ENCODE measurements at places on chromosomes 2 and 18. TPM values are rescaled to one million over a fixed set of nuclear protein-coding genes. Genes with fewer than 3 reads are reported as not detected.

The RTP5 gene
- total RNA-seq = not detected

The SAG gene
- 0.09 TPM for total RNA-seq

The DCDC2C gene
- total RNA-seq = not detected

The RNF149 gene
- 100 TPM for total RNA-seq

The HOXD8 gene
- not detected for total RNA-seq

DNA sequence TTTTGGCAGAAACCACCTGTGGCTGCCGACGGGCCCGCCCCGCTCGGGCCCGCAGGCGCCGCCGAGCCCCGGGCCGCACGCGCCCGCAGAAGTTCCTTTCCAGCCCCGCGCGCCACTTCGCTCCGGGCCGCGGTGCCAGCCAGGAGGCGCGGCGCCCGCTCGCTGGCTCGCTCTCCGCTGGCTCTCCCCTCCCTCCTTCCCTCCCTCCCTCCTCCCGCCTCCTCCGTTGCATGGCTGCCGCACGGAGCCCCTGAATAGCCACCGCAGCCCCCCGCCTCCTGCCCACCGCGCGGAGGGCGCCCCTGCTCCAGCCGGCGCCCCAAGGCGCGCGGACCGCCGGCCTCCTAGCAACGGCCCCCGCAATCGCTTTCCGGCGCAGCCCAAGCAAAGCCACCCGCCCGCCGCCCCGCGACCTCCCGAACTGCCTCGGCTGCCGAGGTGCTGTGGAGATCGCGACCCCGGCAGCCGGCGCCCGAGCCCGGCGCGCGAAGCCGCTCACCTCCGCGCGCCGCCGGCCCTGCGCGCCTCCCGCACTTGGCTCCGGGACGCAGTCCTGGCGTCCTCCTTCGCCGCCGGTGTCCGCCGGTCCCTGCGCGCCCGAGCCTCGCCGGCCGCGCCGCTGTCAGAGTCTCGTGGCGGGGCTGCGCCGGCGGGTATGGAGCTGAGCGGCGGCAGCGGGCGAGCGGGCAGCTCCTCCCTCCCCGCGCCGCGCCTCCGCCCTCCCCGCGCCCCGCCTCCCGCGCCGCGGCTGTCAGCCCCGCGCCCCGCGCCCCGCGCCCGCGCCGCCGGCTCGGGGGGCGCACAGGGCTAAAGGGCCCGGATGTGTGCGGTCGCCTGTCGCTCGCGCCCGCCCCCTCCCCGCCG lies at the start of gene ZBTB7C:
TSS of gene ZBTB7C (minus strand) at position 657 of the 864 bp plus-strand sequence.
- no peak for DNase-seq
- peaks cover 76% of the 10 kb centered on the region for H3K27me3 ChIP-seq
- peaks cover 16% of the 10 kb centered on the region for H3K4me1 ChIP-seq
- H3K27ac ChIP-seq = no peak within 1 kb of the TSS
- peaks cover 3% of the 10 kb centered on the region for H3K36me3 ChIP-seq

GRCh38 chr18:54871231-54871630 lies 43.0 kb downstream of the RAB27B start:
- no peak for DNase-seq
- peaks cover 2% of the 10 kb centered on the region for H3K27me3 ChIP-seq
- no peaks in the 10 kb centered on the region for H3K36me3 ChIP-seq
- no peak overlapping the region for H3K27ac ChIP-seq
- no peak overlapping the region for H3K4me3 ChIP-seq

GRCh38 chr18:7877609-7878008 lies 310.5 kb downstream of the PTPRM start:
- no peaks in the 10 kb centered on the region for H3K36me3 ChIP-seq
- H3K4me1 ChIP-seq = no peaks in the 10 kb centered on the region
- DNase-seq = no peak
- H3K4me3 ChIP-seq = no peak overlapping the region

GRCh38 chr2:19900931-19901441 lies 797 bp downstream of the TTC32 start:
- H3K27ac ChIP-seq = peak overlapping the region; percentile 95
- peaks cover 46% of the 10 kb centered on the region for H3K4me1 ChIP-seq
- H3K36me3 ChIP-seq = peaks cover 28% of the 10 kb centered on the region
- H3K27me3 ChIP-seq = peaks cover 9% of the 10 kb centered on the region

GRCh38 chr2:39664888-39665591 lies 677 bp upstream of the TMEM178A start:
- no peaks in the 10 kb centered on the region for H3K36me3 ChIP-seq
- H3K4me1 ChIP-seq = peaks cover 7% of the 10 kb centered on the region
- H3K27ac ChIP-seq = no peak overlapping the region
- no peak for DNase-seq
- no peak overlapping the region for H3K4me3 ChIP-seq

- peaks cover 4% of the 10 kb centered on the region for H3K27me3 ChIP-seq
- H3K4me1 ChIP-seq = peaks cover 7% of the 10 kb centered on the region
- no peaks in the 10 kb centered on the region for H3K36me3 ChIP-seq
- H3K27ac ChIP-seq = no peak overlapping the region
Observed at GRCh38 chr18:10015941-10016819, 102.4 kb downstream of the VAPA start.

DNA sequence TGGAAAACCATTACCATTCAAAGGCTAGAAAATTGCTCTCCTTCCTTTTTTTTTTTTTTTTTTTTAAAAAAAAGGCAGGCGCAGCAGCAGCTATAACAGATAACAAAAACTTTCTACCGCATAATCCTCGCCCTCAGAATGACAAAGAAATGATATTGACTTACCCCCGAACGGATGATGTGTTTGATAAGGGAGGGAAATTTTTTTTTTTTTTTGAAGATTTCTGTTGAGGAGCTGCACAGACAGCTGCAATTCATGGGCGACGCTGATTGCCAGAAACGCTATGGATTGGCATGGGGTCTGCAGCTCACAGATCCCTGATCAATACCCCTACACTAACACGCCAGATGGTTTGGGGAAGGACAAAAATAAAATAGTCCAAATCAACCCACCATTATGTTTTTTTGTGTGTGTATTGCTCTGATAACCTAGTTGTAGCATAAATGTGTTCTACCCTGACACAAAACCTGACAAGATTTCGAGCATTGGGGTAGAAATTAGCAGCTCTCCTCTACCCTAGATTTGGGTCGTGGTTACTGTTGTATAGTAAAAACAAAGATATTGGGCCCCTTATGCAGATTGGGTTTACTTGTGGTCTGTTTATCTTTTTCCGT lies 3.6 kb upstream of the ONECUT2 start:
- no peak overlapping the region for H3K27ac ChIP-seq
- no peak overlapping the region for H3K4me3 ChIP-seq
- peaks cover 10% of the 10 kb centered on the region for H3K36me3 ChIP-seq
- peaks cover 82% of the 10 kb centered on the region for H3K27me3 ChIP-seq
- peaks cover 5% of the 10 kb centered on the region for H3K4me1 ChIP-seq

DNA sequence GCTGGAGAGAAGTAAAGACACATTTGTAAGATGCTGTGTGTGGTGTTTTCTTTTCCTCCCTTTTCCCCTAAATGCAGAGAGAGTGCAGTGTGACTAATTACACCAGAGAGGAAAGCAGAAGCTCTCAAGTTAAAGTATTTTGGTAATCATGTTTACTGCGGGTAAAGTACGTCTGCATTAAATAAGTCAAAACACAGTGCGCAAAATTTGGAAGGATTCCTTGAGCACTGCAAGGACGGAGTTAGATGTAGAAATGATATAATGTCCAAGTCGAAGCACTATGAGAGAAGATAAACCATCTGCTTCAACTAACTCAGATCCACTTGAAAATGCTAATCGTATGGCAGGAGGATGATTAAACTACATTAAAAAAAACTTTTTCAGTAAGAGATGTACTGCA lies 766.5 kb downstream of the RNF144A start:
- H3K27me3 ChIP-seq = no peaks in the 10 kb centered on the region
- no peak overlapping the region for H3K4me3 ChIP-seq
- H3K36me3 ChIP-seq = peaks cover 22% of the 10 kb centered on the region
- DNase-seq = no peak
- H3K4me1 ChIP-seq = peaks cover 22% of the 10 kb centered on the region

DNA sequence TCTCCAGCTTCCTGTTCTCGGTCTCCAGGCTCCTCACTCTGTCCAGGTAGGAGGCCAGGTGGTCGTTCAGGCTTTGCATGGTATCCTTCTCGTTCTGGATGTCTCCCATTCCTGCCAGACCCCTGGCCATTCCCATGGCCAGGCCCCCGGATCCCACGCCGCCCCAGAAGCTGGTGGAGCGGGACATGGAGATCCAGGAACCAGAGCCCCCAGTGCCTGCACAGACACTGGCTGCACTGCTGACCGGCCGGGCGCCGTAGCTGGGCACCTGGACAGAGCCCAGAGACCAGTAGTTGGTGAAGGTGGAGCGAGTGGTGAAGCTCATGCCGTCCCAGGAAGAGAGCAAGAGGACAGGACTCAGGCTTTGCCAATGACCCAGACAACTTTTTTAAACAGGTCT lies 129.1 kb upstream of the WDR75 start:
- no peak overlapping the region for H3K27ac ChIP-seq
- H3K4me1 ChIP-seq = no peaks in the 10 kb centered on the region
- DNase-seq = no peak
- H3K36me3 ChIP-seq = no peaks in the 10 kb centered on the region

GRCh38 chr2:223549215-223549614 lies 52.9 kb downstream of the SCG2 start:
- DNase-seq = no peak
- H3K36me3 ChIP-seq = no peaks in the 10 kb centered on the region
- H3K4me3 ChIP-seq = no peak overlapping the region
- H3K4me1 ChIP-seq = no peaks in the 10 kb centered on the region
- no peaks in the 10 kb centered on the region for H3K27me3 ChIP-seq
- no peak overlapping the region for H3K27ac ChIP-seq

DNA sequence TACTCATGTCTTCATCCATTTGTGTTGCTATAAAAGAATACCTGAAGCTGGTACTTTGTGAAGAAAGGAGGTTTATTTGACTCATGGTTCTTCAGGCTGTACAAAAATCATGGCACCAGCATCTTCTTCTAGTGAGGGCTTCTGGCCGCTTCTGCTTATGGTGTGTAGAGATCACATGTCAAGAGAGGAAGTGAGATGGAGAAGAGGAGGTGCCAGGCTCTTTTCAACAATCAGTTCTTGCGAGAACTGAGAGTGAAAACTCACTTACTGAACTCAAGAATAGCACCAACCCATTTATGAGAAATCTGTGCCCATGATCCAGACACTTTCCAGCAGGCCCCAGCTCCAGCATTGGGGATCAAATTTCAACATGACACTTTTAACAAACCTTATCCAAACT lies 30.0 kb upstream of the BARD1 start:
- H3K36me3 ChIP-seq = no peaks in the 10 kb centered on the region
- no peak overlapping the region for H3K27ac ChIP-seq
- H3K27me3 ChIP-seq = no peaks in the 10 kb centered on the region
- DNase-seq = no peak
- no peaks in the 10 kb centered on the region for H3K4me1 ChIP-seq

DNA sequence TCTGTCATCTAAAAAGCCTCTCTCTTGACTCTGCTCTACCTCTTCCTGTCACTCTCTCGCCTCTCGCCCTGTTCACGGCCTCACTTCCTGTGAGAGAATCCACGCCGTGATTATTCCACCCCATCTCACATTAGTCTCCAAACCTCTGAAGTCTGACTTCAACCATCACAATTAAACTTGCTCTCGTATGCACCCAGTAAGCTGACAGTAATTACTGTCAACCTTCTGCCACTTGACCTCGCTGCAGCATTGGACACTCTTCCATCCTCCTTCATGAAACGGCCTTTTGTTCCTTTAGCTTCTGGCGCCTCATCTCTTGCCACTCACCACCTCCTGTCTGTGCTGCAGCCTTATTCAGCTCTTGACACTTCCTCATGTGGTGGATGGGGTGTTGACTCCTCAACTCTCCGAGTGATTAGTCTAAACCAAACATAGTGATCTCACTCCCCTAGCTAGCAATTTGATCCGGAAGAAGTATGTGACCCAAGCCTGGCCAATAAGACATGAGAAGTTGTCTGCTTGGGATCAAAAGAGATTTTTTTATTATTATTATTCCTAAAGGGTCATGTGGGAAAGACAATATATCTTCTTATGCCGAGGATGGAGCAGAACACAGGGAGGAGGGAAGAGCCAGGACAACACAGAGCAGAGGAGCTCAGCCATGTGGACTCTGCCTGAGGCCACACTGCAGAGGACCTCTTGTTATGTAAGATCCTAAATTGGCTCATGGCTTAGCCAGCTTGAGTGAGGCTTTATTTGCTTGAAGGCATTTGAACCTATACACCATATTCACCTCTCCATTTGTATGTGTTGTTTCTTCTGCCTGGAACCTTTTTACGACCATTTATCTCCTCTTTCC lies 38.4 kb upstream of the MYO1B start:
- H3K27me3 ChIP-seq = no peaks in the 10 kb centered on the region
- H3K27ac ChIP-seq = peak overlapping the region; percentile 92
- H3K4me3 ChIP-seq = peak overlapping the region; percentile 65
- H3K36me3 ChIP-seq = peaks cover 16% of the 10 kb centered on the region

- no peaks in the 10 kb centered on the region for H3K27me3 ChIP-seq
- no peak for DNase-seq
- no peak overlapping the region for H3K4me3 ChIP-seq
- no peaks in the 10 kb centered on the region for H3K4me1 ChIP-seq
- H3K27ac ChIP-seq = no peak overlapping the region
- no peaks in the 10 kb centered on the region for H3K36me3 ChIP-seq
Observed at GRCh38 chr18:63617049-63617914, 26.8 kb downstream of the SERPINB4 start.

DNA sequence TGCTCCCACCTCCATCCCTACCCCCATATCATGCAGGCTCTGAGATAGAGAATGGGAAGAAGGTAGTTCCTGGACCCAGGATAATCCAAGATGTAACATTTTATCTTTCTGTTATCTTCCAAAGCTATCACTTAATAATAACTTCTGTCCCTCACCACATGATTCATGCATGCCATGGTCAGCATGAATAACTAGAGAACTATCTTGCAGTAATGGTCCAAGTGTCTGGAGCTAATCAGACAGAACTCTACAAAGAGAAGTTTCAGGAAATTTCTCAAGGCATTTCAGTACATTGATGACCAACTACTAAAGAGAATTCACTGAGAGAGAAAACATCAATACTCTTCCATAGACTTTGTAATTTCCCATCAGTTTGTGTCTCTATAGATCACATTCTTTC lies 1469.7 kb upstream of the PIK3C3 start:
- H3K27me3 ChIP-seq = no peaks in the 10 kb centered on the region
- no peak for DNase-seq
- H3K36me3 ChIP-seq = no peaks in the 10 kb centered on the region

DNA sequence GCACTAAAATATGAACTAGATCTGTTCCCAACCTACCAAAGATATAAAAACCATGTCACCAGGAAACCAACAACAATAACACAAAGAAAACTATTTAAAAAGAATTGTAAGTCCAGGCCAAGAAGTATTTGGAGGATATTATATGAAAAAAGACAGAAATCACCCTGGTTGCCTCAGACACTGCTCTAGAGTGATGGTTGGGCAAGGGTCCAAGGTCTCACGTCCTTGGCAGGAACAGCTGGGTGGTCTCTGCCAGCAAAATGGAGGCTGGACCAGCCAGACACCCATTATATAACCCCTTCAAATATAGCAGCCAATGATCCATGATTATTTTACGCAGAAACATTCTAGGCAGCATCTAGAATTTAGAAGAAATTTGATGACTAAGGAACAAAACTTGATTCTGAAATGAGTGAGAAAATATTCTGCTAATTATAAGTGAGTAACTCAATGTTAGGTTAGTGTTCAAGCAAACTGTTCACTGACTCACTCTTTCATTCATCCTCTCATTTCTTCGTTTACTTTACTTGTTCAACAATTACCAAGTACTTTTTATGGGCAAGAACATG lies 35.4 kb downstream of the MRPL35 start:
- DNase-seq = no peak
- peaks cover 15% of the 10 kb centered on the region for H3K27me3 ChIP-seq
- no peak overlapping the region for H3K27ac ChIP-seq
- peaks cover 16% of the 10 kb centered on the region for H3K4me1 ChIP-seq
- peaks cover 2% of the 10 kb centered on the region for H3K36me3 ChIP-seq
- no peak overlapping the region for H3K4me3 ChIP-seq

GRCh38 chr2:33229646-33230045 lies 246.8 kb upstream of the RASGRP3 start:
- H3K36me3 ChIP-seq = no peaks in the 10 kb centered on the region
- H3K27ac ChIP-seq = no peak overlapping the region
- H3K27me3 ChIP-seq = peaks cover 21% of the 10 kb centered on the region
- no peak overlapping the region for H3K4me3 ChIP-seq
- no peaks in the 10 kb centered on the region for H3K4me1 ChIP-seq
